ENCODE measurements at places on chromosomes 3 and 15. TPM values are rescaled to one million over a fixed set of nuclear protein-coding genes. Genes with fewer than 3 reads are reported as not detected.

GOLGA8H gene
- total RNA-seq, result 0.77 TPM

MNS1 gene
- 5.3 TPM for total RNA-seq

LRTM1 gene
- not detected for total RNA-seq

GOLGA8J gene
- not detected for total RNA-seq

LRRK1 gene
- 0.17 TPM for total RNA-seq

B3GALNT1 gene
- total RNA-seq, result 3.1 TPM

CLN6 gene
- 34.9 TPM for total RNA-seq

RAD51 gene
- 14.0 TPM for total RNA-seq

ATP13A3 gene
- 175 TPM for total RNA-seq

MESP2 gene
- 0.45 TPM for total RNA-seq

GOLGA8Q gene
- 0.77 TPM for total RNA-seq

KBTBD8 gene
- 1.2 TPM for total RNA-seq

ACP3 gene
- 0.80 TPM for total RNA-seq

PLS1 gene
- 0.45 TPM for total RNA-seq

CHRNA3 gene
- total RNA-seq, result not detected

GOLGA6L9 gene
- total RNA-seq, result 0.71 TPM

GTF2E1 gene
- total RNA-seq, result 19.4 TPM

CTDSPL gene
- total RNA-seq, result 25.6 TPM

PLSCR5 gene
- total RNA-seq, result not detected

FGF7 gene
- 6.5 TPM for total RNA-seq

HRG gene
- total RNA-seq, result not detected

PCNP gene
- total RNA-seq, result 75.9 TPM

DUOXA2 gene
- total RNA-seq, result not detected

CATSPER2 gene
- total RNA-seq, result 0.29 TPM

CPNE9 gene
- total RNA-seq, result not detected

TMCO5A gene
- not detected for total RNA-seq

TMCC1 gene
- total RNA-seq, result 6.3 TPM

TICRR gene
- total RNA-seq, result 8.0 TPM

SPATA16 gene
- total RNA-seq, result not detected

CD200 gene
- total RNA-seq, result not detected

SAMD7 gene
- not detected for total RNA-seq

GOLGA8S gene
- total RNA-seq, result not detected

DBR1 gene
- total RNA-seq, result 20.1 TPM

CX3CR1 gene
- total RNA-seq, result not detected

SNTN gene
- total RNA-seq, result not detected

CP gene
- 0.06 TPM for total RNA-seq

RETNLB gene
- not detected for total RNA-seq

ACSBG1 gene
- under 0.01 TPM for total RNA-seq

ADAMTS7 gene
- total RNA-seq, result 35.1 TPM
